Pericardium fibroblast (primary cell): ENCODE measurements at places on chromosomes 5 and 9. TPM values are rescaled to one million over a fixed set of nuclear protein-coding genes. Genes with fewer than 3 reads are reported as not detected.

The SHOC1 gene
- total RNA-seq: 0.09 TPM in 1 of 2 replicates, not detected in the other

The LTC4S gene
- total RNA-seq: 34.0 and 76.1 TPM in 2 replicates

The CARD9 gene
- total RNA-seq: 1.5 and 4.3 TPM in 2 replicates

The DRD1 gene
- total RNA-seq: not detected in 2 replicates

The TMC1 gene
- total RNA-seq: 1.2 TPM in 1 of 2 replicates, not detected in the other

The TRIM41 gene
- total RNA-seq: 13.0 and 15.8 TPM in 2 replicates

The SV2C gene
- not detected in 2 replicates for total RNA-seq

The BARHL1 gene
- not detected in 2 replicates for total RNA-seq

The LOX gene
- 146 and 216 TPM in 2 replicates for total RNA-seq

The MAMDC4 gene
- total RNA-seq: 0.77 and 1.8 TPM in 2 replicates

The MSMP gene
- not detected in 2 replicates for total RNA-seq

The RNF38 gene
- 11.7 and 14.1 TPM in 2 replicates for total RNA-seq

The RGP1 gene
- total RNA-seq: 11.3 and 14.5 TPM in 2 replicates

The CBY3 gene
- total RNA-seq: not detected in 2 replicates

The NRG2 gene
- 0.09 and 0.12 TPM in 2 replicates for total RNA-seq

The PCDHAC1 gene
- total RNA-seq: under 0.01 and 0.34 TPM in 2 replicates

The PCDHGB2 gene
- 0.77 and 3.3 TPM in 2 replicates for total RNA-seq

The CMYA5 gene
- 0.23 and 0.94 TPM in 2 replicates for total RNA-seq

The GABRG2 gene
- not detected in 2 replicates for total RNA-seq

The LCP2 gene
- total RNA-seq: not detected in 2 replicates
